Fibroblast of skin of left quadriceps (primary cell): ENCODE measurements at places on chromosomes 16 and 17.

DNA sequence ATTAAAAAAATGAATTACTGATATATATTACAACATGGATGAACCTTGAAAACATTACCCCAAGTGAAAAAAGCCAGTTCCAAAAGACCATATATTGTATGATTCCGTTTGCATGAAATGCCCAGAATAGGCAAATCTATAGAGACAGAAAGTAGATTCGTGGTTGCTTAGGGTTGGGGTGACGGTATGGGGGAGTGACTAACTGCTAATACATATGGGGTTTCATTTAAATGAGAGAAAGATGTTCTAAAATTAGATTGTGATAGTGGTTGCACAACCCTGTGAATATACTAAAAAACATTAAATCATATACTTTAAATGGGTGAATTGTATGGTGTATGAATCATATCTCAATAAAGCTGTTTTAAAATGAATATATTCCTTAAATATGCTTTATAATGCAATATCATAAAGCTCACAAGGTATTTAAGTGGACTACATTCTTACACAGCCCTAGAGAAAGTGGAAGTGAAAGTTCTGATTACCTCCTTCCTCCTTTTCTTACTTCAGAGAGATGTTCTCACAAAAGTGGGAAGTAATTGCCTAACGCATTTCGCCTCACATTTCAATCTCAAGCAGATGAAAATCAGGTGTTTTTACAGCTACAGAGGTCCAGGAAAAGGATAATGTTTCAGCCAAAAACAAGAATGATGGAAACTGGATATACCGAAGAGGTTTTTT, 142.7 kb upstream of the GNAO1 start:
- DNase-seq: no peak

DNA sequence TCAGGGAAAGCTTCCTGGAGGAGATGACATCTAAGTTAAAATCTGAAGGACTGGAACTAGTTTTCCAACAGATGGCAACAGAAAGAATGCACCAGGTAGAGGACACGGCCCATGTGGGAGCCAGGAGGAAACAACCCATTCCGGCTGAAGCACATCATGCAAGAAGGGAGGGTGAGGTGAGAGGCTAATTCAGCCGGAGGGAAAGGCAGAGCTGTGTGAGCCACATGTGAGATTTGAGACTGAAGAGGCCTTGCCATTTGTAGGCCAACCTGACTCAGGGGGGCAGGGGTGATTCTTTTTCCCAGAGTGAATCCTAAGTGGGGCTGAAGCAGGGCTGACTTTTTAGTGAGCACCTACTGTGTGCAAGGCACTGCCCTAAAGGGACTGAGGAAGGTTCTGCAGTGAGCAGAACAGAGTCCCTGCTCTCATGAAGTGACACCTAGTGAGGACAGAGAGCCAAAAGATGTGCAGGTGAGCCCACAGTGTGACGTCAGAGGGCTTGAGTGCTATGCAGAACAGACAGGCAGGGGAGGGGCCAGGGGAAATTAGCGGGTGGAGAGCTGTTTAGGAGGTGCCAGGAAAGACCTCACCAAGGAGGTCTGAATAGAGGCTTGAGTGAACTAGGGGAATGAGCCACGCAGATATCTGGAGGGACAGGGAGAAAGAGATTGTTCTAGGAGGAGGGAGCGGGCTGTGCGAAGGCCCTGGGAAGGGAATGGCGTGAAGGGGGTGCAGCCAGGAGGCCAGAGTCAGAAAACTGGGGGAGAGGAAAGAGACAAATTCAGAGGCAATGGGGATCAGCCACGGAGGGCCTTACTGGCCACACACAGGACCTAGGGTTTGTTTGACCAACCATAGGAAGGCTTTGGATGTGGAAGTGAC, 19.8 kb upstream of the IL21R start:
- no peak for DNase-seq

- DNase-seq: no peak
Measured at GRCh38 chr17:56973520-56973919, 4.4 kb upstream of the SCPEP1 start.

GRCh38 chr17:33964344-33964979, 290.6 kb upstream of the CCL2 start:
- no peak for DNase-seq

GRCh38 chr16:85379041-85380001, 233.8 kb upstream of the GSE1 start:
- no peak for DNase-seq

GRCh38 chr17:29179232-29180033, 765 bp downstream of the MYO18A start:
- DNase-seq: no peak

GRCh38 chr16:4531811-4532210, 6.8 kb downstream of the CDIP1 start:
- no peak for DNase-seq

DNA sequence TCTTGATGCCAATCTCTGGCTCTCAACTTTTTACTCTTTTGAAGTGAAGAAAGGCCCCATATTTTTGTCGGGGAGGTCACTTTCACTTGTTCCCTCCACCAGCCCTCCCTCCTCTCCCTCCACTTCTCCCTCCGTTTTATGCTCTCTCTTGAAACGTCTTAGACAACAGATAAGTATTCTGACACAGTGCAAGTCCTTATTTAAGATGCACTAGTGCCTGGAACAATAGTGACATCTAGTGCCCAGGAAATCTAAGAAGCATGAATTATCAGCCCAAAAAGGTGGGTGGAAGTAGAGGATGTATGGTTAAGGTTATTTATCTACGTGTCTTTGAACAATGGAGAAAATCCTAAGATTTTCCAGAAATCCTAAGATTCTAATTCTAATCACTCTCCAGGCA, 17.9 kb downstream of the PSME3IP1 start:
- DNase-seq: peak; percentile 51

DNA sequence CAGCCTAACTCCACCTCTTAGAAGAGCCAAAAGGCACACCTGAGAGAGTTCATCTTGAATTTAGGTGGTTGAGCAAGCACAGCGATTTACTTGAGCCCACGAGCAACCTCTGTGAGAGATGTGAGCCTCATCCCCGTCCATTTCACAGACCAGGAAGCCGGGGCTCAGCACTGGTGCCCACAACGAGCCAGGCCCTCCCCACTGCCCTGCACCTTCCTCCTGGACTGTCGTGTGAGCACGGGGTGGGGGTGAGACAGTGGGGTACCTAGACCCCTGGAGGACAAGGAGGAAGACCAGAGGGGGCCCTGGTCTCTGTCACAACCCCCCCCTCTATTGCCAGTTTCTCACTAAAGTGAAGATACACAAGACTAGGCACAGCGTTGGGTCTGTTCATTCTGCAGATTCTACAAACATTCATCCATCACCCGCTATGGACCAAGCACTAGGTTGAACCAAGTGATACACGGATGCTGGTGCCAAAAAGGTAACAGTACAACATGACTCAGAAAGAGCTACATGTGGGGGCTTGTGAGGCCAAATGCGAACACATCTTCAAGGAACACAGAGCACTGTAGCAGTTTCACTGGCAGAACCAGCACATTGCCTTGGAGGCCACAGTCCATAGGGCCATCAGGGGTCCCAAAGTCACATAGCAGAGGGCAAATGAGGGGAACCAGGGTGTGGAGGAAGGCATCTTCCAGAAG, 231.9 kb downstream of the PARN start:
- no peak for DNase-seq

GRCh38 chr17:16459271-16459670, 32.7 kb downstream of the LRRC75A start:
- DNase-seq: no peak

- no peak for DNase-seq
Measured at GRCh38 chr16:14321542-14321941, 250.4 kb downstream of the MRTFB start.

- no peak for DNase-seq
Measured at GRCh38 chr17:35057332-35057915, 6.1 kb downstream of the RFFL start.

GRCh38 chr17:7988750-7989178, 13.7 kb upstream of the GUCY2D start:
- peak; percentile 68 for DNase-seq

- DNase-seq: peak; percentile 82
Measured at GRCh38 chr17:76562734-76563148, 22.9 kb downstream of the PRCD start.

- DNase-seq: no peak
Measured at GRCh38 chr17:19331543-19332245, 30.8 kb downstream of the B9D1 start.

GRCh38 chr17:29194669-29195068, 14.5 kb upstream of the MYO18A start:
- no peak for DNase-seq

- no peak for DNase-seq
Measured at GRCh38 chr17:50424996-50425681, 879 bp upstream of the ACSF2 start.

- no peak for DNase-seq
Measured at GRCh38 chr16:2027024-2028010, 615 bp downstream of the NHERF2 start.

DNA sequence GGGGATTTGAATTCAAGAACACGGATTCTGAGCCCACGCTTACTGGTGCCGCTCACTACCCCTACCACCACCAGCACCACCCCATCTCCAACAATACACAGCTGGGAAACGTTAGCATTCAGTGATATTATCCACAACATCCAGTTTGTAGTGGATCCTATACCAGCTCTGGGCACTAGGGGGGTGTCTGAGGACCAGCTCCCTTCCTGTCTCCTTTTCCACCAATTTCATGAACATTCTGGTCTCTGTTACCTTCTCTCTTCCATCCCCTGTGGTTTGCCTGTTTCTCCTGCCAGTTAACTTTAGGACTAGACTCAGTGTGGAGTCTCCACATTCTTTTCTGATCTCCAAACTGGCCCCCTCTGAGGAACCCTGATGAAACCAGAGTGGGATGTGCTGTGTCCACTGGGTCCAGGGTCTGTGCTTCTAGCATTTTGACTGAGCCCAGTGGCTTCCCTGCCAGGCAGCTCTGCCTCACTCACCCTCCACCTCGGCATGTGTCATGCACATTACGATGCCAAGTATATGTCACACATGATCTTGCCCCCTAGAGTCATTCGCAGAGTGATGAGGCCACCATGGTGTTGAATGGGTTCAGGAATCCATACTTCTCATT, 187.0 kb upstream of the CDH13 start:
- no peak for DNase-seq

DNA sequence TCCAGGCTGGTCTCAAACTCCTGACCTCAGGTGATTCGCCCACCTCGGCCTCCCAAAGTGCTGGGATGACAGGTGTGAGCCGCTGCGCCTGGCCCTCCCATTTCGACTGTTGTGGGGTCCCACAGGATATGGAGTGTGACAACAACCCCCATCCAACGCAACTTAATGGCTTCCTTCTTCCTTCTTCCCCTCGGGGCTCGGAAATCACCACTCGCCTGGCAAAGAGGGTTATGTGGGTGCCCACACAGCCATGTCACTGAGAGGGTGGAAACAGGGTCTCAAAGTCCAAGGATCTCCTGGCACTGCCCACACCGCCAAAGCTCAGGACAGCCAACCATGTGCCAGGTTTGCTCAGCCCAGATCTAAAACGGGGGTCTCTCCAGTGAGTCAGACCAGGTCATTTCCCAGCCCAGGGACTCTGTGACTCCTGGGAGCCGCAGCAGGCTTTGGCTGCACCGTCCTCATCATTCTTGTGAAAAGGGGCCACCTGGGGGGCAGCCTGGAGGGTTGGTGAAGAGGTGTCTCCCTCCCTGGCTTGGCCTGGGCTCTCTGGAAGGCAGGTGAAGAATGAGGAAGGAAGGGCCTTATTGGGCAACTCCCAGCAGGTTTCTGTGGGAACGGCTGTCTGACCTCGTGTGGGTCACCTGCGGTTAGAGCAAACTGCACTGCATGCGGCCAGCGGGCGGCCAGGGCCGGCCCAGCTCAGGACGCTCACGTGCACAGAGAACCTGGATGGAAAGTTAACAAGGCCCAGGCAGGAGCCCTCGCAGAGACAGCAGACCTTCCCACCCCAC, 25.3 kb upstream of the LITAF start:
- DNase-seq: no peak

DNA sequence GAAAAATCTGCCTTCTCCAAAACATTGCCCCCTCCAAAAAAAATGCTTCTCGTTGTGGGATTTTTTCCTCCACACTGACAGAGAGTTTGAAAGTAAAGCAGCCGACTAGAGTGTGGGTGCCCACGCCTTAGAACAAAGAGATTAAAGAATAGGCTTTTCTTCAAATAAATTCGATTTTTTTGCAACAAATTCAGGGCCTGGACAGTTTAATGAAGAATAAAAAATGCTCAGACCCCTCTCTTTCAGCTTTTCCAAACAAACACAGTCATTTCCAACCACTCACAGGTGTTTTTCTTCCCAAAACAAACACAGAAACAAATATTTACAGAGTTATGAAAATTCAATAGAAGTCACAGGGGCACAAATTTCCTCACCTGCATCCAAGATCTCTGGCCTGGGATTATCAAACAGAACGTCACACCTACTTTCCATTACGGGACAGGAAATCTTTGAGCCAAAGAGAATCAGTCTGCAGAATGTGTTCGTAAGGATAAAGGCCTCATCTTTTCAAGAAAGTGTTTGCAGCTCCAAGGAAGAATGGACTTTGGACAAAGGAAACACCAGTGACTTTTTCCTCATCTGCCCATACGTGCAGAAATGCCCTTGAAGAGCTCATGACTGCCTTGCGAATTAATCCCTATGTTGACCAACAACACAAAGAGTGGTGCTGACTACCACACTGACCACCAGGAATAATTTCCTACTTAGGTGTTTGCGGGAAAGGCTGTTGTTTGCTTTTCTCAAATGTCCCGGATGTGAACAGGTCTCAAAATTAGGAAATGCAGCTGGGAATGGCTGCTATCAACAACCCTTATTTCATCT, 31.3 kb upstream of the TOX3 start:
- no peak for DNase-seq

GRCh38 chr17:82348866-82349265, 10.2 kb upstream of the TEX19 start:
- no peak for DNase-seq

GRCh38 chr16:30786115-30786935, 680 bp downstream of the ZNF629 start:
- no peak for DNase-seq

DNA sequence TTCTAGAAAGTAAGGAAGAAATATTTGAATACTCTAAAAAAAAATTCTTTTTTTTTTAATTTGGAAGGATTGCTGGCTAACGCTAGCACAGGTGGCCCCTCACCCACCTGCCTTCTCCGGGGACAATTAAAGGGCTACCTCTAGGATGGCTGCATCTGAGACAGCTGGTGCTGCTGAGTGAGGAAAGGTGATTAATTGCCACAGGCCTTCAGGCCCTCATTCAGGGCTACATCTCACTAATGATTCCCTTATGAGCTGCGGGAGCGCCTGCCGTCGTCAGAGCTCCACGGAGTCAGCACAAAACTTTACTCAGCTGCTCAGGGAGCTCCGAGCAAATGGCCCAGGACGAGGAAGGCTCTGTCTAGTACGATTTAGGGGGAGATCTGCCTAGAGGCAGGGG, 27.0 kb upstream of the AKTIP start:
- DNase-seq: no peak

DNA sequence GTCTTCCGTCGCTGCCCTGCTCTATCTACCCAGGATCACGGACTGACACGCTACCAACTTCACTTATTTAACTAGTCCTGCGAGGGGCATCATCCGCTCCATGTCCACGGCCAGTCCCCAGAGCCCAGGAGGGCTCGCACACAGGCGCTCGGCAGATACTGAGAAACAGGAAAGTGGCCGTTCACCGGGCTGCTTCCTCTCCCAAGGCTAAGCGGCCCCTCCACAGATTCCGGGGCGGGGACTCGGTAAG, 388 bp downstream of the OXLD1 start:
- no peak for DNase-seq

- no peak for DNase-seq
Measured at GRCh38 chr16:15141586-15141985, 47.5 kb upstream of the RRN3 start.
